ENCODE measurements at places on chromosomes 6 and 20.
A peak's percentile ranks its signal among the peaks of the same experiment; 100 is the strongest.

DNA sequence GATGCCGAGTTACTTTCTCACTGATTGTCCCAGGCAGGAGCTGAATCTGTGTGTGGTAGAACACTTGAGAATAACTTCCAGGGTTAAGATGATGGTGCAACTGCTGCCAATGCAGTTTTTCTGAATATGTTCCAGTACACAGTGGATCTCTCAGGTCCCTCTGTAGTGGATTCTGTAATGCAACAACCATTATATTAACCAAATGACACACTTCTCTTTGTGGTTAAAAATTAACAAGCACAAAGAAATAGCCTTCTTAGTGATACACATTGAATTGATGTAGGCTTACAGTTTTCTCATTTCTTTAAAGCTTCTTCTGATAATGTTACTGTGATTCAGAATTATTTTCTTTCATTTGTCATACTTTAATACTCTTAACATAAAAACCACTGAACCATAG lies 383.8 kb downstream of the ADGRB3 start:
- DNase-seq, result no peak

GRCh38 chr6:13303668-13304017 lies 24.7 kb downstream of the TBC1D7 start:
- DNase-seq, result no peak

DNA sequence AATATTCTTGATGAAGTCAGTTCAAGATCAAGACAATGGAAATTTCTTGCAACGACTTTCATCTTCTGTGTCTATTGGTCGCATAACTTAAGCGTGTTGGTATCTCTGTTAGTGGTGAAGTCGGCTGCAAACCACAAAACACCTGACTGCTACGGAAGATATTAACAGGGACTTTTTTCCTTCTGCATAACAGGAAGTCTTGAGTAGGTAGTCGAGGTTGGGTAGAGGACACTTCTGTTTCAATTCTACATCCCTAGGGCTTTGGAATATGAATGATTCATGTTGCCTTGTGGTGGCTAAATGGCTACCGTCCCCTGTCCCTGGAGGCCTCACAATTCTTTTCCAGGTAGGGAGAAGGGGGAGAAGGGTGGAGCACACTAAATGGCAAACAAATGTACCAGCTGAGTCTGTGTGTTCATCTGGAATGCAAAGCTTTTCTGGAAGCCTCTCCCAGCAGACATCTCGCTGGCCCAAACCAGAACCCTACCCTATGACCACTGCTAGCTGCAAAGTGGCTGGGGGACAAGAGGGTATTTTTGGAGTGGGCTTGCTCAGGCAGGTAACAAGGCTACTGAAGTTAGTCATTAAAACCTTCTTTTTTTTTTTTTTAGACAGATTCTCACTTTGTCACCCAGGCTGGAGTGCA lies 34.6 kb upstream of the NKX2-2 start:
- peak; percentile 29 for DNase-seq

GRCh38 chr20:64154590-64155257 lies 9.5 kb upstream of the MYT1 start:
- no peak for DNase-seq

GRCh38 chr6:511488-512137 lies 120.1 kb downstream of the IRF4 start:
- DNase-seq, result no peak

GRCh38 chr6:6230286-6230685 lies 90.2 kb downstream of the F13A1 start:
- DNase-seq, result no peak

DNA sequence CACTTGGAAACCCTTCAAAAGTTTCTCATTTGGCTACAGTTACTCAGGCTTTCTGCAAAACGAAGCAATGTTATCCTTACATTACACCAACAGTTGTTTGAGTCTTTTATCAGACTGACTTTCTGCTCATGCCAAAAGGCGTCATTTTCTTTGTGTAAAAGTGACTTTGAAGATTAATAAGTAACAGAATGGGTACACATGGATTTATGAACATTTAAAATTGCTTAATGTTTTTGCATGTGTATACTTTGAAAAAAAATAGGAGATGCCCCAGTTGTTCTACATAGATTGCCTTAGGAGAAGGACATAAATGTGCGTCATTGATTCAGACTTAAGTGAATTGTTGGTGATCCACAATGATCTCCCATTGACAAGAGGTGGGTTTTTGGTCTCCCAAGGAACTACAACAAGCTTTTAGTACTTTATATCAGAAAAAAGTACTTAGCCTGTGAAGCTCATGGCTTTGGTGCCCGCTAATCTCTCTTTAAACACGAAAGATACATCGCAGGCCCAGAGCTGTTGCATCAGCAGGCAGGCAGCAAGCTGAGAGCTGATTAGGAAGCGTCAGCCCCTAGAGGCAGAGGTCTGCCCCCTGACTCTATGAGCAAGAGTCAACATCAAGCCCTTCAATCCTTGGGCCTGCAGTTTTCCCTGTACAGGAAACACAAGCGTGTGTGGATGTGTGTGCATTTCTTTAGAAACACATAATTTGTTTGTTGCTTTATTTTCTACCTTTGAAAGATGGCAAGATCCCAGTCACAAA lies 45.9 kb downstream of the SLC22A3 start:
- no peak for DNase-seq

DNA sequence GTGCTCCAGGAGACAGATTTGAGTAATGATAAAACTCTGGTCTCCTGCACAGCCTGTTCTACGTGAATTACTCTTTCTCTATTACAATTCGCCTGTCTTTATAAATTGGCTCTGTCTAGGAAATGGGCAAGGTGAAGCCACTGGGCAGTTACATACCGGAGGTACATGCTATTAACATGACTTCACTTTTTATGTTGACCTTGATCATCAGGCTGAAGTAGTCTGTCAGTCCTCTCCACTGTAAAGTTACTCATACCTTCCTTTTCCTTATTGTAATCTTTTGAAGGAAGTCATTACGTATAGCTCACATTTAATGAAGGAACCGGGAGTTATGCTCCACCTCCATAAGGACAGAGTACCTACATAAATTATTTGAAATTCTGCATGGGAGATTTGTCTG lies 19.9 kb upstream of the KHDC1 start:
- no peak for DNase-seq

GRCh38 chr20:19786311-19786710 lies 28.3 kb downstream of the RIN2 start:
- no peak for DNase-seq

GRCh38 chr6:111761783-111762312 lies 111.4 kb downstream of the FYN start:
- DNase-seq, result no peak

DNA sequence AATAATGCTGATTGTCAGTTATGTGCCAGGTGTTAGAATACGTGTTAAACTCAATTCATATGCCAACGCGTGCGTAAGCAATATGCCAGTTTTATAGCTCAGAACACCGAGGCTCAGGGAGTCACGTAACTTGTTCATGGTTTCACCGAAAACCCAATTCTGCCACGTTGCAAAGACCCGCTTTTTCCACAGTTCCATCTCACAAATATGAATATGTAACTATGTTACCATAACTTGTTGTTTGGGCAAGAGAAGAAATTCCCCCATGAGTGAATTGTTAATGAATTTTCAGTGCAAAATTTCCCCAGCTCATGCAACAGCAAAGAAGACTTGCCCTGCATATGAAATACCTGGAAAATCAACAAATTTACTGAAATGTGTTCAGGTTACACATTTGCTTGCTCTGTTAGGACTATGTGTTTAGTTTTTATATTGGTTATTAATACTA lies 30.1 kb downstream of the SF3B5 start:
- no peak for DNase-seq

DNA sequence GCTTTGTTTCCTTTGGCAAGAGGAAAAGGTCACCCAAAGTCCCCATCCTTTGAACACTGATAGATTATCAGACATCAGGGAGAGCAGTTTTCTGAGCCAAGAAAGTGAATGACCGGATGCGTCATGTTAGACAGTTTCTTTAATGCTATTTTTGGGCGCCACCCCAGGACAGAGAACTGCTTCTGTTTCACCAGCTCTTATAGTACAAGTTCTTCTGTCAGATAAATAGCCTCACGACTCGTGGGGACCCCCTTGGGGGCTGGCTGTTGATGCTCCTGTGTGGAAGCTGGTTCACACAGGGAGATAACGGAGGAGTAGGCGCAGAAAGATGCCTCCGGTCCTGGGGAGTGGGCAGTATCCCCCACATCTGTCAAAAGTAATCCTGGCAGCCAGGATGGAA lies 54.6 kb downstream of the NPEPL1 start:
- DNase-seq, result no peak

GRCh38 chr6:31149827-31150447 lies 7.7 kb downstream of the CCHCR1 start:
- no peak for DNase-seq

- no peak for DNase-seq
These were observed 357.2 kb downstream of the CENPW start for GRCh38 chr6:126696921-126697693.

DNA sequence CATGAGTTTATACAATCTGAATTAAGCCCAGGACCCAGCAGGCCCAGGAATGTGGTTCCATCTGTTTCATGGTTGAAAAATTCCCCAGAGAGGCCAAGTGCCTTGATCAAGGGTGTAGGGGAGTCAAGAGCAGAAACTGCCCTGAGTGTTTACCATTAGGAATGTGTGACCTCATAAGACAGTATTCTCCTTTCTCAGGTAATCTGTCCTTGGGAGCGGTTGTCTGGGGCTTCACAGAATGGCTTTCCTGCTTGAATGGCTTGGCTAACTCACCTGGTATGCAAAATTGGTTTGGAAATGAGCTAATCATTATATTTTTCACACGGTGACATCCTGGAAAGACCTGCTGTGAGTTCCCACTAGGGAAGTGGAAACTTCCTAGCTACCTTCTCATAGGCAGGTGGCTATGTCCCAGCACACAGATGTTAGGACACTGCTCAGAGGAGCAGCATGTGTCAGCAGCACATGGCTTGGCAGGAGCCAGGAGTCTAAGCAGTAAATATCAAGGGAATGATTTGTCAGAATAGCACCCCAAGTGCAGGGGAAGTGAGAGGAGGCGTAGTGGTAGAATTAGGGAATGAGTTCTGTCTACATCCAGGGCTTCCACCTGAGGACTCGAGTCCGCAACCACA lies 17.7 kb downstream of the CLIC5 start:
- no peak for DNase-seq

- no peak for DNase-seq
These were observed 19.0 kb upstream of the BHLHE23 start for GRCh38 chr20:63025534-63026331.

GRCh38 chr20:9141070-9141469 lies 72.2 kb downstream of the PLCB4 start:
- DNase-seq, result no peak

- DNase-seq, result no peak
These were observed 50.7 kb downstream of the LRFN2 start for GRCh38 chr6:40536442-40536841.

DNA sequence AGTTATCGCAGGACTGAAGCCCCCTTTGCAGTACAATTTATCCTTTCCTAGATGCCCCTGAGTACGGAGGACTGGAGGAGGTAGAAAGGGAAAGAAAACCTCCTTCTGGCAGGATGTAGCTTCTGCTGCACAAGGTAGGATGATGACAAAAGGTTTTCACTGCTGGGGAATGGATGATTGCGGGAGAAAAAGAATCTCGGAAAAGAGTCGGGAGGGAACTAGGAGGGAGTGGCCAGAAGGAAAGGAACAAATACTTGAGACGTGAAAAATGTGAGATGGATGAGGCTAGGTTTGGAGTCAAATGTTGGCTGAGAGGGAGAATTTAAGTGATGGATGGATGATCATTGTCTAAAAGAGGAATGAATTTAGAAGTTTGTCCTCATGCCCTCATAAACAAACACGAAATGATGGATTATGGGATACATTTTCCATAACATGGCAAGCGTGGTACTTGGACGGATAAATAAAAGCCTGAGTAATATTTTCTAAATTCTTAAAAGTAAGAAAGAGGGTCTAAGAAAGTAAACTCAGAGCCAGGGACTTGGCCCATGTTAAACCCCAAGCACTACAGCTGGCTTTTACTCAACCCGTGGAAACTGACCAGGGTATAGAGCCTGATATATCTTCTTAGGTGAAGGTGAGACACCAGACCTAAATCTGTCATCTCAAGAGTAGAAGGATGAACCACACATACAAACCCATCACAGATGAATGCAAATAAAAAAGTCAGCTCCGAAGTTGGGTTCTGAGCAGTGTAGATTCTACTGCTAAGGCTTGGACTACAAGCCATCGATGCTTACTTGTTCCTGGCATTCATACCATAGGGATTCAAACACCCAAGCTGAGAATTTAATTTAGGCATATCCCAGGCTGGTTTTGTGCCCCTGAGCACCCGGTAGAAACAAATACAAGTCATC lies 72.4 kb downstream of the HFE start:
- no peak for DNase-seq

- DNase-seq, result no peak
These were observed 129.5 kb upstream of the GGTLC1 start for GRCh38 chr20:24118034-24118433.

- no peak for DNase-seq
These were observed 368.2 kb upstream of the CITED2 start for GRCh38 chr6:139742671-139743070.

- no peak for DNase-seq
These were observed 112.8 kb downstream of the SAMD5 start for GRCh38 chr6:147621263-147621662.

GRCh38 chr6:19102936-19103335 lies 715.8 kb downstream of the RNF144B start:
- no peak for DNase-seq

GRCh38 chr6:30154709-30155519 lies 6.1 kb downstream of the TRIM10 start:
- DNase-seq, result no peak

DNA sequence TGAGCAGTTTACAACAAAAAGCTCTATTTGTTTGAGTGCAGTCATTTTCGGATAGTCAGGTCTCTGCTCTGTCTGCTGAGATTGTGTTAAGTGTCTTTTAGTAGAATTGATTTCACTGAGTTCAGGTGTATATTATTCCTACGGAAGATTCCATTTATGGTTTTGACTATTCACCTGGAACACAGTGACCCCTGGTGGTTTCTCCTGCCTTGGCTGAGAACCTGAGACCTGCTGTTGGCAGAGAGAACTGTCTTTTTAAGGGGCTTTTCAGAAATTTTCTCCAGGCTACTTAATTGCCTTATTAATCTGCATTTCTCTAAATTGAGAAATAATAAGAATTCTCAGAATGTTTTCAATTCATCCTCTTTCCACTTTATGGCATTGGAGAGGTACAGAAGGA lies 508.0 kb downstream of the TBC1D32 start:
- DNase-seq, result no peak

DNA sequence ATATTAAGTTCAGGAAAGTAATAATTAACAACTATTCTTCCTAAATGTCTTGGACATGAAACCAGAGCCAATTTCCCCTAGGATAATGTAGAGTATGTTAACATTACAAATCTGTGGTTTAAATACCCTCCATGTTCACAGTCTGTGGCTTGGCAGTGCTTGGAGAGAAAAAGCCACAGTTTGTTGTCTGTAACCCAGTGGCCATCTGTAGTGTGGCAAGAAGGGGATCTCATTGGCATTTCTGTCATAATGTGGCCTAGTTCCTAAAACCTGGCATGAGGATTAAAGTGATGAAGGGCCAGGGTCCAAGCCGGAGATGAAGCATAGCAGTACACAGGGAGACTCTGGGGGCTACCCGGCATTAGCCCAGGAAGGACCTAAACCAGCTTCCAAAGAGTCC lies 31.2 kb downstream of the SYNE1 start:
- DNase-seq, result no peak

- DNase-seq, result no peak
These were observed 43.7 kb downstream of the TMEM200A start for GRCh38 chr6:130409418-130410100.

- peak; percentile 58 for DNase-seq
These were observed 97.8 kb downstream of the ANKS1A start for GRCh38 chr6:34986845-34987246.
